ENCODE measurements at places on chromosomes 3 and 15.

GRCh38 chr15:47754312-47754711 is 37.0 kb downstream of the SEMA6D start:
- DNase-seq, result no peak

- no peak for DNase-seq
Observed at GRCh38 chr3:47634996-47635395, 56.3 kb upstream of the CSPG5 start.

DNA sequence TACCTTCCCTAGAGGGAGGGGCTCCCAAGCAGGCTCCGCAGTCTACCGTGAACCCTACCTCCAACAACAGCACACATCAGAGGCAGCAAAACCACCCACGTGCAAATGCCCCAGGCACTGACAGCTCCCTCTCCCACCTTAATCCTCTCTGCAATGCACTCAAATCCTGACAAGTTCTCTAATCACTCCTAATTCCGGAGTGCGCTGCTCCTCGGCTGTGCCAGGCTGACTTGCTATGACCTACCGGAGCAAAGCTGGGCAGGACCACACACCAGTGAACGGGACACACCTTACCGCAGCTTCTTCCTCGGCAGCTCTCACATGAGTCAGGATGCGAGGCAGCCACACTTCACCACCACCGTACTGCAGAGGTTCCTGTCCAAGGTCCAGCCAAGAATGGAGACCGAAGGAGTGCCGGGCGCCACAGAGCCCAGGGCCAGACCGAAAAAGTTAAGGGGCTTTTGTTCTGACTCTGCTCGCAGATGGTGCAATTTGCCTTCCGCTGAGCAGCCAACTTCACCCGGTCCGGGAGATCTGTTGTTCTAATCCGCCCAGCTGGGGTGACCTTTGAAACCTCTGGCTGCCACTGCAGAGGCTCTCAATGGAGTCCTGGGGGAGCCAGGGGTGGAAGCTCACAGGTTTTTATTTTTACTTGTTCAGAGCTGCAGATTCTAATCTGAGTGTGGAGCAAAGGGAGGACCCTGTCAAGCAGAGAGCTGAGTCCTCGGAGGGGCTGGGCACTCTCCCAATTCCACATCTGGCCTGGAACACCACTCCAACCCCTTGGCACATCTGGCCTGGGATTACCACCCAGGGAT is 84.4 kb downstream of the MYLK start:
- no peak for DNase-seq

DNA sequence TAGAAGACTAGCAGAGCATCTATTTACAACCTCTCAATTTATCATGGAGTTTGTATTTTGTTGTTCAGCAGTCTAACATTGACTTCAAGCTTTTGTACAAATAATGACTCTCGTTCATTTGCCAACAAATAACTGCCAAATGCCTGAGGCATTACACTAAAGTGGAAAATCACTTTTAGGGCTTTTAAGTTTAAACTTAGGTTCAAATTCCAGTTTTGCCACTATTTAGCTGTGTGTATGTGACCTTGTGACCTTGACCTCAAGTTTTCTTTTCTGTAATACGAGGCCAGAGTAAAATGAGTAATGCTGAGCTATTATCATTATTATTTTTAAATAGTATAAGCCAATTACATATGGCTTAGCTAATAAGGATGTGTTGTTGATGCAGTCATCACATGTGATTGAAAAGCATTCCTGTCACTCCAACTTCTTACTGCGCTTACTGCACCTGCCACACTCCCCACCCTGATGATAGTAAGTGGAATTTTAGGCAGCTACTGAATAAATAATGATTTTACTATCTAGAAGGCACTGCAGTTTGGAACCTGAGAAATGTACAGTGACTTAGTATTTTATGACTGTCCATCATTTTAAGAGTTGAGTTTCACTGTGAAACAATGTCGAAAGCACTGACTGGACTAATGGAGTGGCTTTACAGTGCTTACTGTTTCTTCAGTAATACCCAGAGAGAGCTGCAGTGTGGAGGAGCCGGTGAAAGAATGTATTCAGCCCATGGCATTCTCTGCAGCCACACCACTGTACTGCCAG is 16.3 kb downstream of the ARL8B start:
- DNase-seq, result no peak

DNA sequence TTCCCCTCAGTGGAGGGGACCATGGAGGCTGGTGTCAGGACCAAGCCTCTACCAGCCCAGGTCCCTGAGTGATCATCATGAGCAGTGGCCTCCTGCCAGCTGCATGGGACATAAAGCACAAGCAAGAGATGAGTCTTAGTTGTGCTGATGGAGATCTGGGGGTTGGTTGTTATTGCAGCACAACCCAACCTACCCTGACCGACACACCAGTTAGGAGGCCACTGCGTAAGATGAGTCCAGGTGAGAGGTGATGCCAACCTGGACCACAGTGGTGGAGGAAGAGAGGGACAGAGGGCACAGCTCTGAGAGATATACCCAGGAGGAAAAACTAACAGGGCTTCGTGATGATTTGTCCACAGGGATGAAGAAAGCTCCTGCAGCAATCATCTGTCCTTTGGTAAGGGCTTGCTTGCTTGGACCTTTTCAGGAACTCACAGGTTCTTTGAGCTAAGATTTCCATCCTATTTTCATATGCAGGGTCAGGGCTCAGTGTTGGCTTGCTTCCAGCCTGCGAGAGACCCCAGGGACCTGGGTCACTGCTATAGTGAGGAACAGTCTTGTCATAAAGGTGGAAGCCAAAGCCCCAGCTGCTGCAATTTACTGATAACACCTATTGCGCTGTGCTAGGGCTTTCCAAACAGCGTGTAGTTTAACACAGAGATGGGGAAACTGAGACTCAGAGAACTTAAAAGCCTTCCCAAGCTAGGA is 8.1 kb downstream of the RASGRF1 start:
- no peak for DNase-seq

DNA sequence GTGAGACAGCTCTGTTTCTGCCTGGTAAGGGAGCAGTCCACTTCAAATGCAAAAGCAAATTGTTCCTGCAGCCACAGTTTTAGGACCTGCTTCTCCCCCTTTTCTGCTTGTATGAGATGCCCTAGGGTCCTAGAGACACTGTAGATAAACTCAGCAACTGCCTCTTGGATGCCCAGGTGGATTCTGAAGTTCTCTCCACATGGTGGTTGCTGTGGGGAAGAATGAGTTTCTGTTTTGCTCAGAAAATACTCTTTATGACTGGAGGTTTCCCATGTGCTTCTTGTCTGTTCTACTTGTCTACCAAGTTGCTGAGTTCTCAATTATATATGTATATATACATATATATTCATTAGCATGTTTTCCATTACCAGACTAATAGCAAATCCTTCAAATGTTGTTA is 5.6 kb upstream of the ZNF80 start:
- no peak for DNase-seq

DNA sequence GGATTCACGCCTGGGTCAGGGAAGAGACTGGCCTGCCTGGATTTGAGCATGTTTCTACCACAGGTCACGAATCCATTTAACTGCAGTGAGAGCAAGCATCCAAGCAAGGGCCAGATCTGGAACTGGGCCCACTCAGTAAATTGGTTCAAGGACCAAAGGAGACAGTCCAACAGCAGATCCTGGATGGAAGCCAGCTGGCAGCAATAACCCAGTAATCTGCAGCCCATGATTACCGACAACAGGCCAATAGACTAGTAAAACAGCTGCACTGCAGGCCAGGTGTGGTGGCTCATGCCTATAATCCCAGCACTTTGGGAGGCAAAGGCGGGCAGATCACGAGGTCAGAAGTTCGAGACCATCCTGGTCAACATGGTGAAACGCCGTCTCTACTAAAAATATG is 11.8 kb downstream of the SAMD7 start:
- DNase-seq, result peak; percentile 97

DNA sequence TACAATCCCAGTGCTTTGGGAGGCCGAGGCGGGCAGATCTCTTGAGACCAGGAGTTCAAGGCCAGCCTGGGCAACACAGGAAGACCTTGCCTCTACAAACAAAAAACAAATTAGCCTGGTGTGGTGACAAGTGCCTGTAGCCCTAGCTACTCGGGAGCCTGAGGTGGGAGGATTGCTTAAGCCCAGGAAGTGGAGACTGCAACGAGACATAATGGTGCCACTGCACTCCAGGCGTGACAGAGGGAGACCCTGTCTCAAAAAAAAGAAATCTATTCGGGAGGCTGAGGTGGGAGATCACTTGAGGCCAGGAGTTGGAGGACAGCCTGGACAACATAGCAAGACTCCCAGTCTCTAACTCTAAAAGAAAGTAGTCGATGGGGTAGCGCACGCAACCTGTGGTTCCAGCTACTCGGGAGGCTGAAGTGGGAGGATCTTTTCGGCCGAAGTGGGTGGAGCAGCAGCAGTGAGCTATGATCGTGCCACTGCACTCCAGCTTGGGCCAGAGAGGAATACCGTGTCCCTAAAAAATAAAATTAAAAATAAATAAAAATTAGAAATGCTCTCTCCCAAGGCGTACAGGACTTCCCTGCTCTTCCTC is 775 bp downstream of the C3orf33 start:
- DNase-seq, result no peak

DNA sequence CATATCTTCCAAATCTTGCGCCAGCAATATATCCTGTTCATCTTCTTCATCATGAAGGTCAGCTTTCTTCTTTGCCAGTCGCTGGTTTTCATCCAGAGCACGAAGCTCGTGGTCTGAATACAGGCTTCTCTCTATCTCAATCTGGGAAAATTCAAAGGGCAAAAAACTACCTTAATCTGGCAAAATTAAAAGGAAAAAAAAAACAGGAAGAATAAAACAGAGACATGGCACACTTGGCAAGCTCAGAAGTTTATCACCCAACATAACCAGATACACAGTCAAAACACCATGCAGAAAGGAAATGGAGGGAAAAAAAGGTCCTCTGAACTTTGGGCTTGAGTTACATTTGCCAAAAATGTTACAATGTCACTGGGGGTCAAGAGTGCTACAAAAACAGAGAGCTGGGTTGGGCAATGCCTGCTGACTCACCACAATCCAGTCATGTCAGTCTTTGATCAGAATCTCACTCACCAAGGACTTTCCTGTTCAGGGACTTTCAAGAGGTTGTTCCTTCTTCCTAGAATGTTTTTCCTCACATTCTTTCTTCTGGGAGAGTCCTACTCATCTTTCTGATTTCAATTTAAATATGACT is 1.5 kb downstream of the MRPL46 start:
- DNase-seq, result no peak

DNA sequence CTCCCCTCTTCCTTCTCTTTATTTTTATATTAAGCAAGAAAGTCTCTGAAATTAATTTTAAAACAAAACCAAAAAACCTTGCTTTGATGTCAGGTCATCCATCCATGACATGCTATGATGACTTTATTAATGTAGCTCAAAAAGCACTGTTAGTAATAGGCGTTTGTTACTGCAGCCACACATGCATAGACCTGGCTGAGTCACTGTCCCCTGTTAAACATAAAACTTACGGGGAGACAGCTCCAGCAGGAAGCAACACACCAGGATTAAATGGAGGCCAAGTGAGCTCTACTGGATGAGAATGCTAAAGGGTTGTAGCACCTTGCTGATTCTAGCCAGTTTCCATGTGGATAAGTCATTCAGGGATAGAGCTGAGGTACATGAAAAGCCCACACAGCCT is 661.1 kb downstream of the MAGI1 start:
- DNase-seq, result no peak

- DNase-seq, result no peak
Observed at GRCh38 chr3:9037144-9037711, 74.0 kb upstream of the RAD18 start.

DNA sequence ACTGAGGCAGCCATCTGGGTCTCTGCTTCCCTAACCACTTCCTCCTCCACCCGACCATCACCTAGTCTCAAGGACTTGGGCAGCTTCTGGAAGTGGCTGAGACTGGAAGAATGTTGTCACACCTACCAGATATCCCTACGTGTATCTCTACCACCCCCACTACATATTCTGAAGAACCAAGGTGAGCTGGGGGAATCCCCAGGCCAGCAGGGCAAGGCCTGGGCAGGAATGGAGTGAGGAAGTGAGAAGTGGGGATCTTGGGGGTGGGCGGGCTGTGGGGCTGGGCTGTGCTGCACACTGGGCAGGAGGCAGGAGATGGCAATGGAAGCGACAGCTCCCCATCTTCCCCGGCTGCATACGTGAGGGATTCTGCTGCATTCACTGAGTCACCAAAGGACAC is 17.5 kb upstream of the ALDH1A3 start:
- DNase-seq, result no peak

- no peak for DNase-seq
Observed at GRCh38 chr15:95559875-95560394, 770.6 kb upstream of the NR2F2 start.

DNA sequence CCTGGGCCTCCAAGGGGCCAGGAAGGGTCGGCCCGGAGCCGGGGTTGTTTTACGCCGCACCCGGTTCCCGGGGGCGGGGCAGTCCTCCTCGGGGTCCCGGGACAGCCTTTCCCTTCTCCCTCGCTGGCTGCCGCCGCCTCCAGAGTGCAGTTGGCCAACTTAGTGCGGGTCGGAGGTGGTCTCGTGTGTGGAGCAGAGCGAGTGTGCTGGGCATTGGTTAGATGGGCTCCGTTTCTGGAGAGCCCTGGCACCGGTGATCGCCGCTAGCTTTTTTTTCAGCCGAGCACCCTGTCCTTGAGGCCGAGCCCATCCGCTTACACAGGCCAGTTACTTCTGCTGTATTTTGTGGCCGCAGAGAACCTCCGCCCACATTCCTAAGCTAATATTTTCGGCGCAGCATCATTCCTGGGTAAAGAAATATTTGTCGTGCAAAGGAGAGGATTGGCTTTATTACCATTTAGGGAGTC is 585 bp downstream of the KIF23 start:
- DNase-seq, result peak; percentile 58

- DNase-seq, result no peak
Observed at GRCh38 chr3:197353001-197353866, 54.8 kb upstream of the DLG1 start.

GRCh38 chr3:119294696-119295671 is 801 bp downstream of the ARHGAP31 start:
- DNase-seq, result peak; percentile 5
